ENCODE measurements at places on chromosomes 5 and 9.
A peak's percentile ranks its signal among the peaks of the same experiment; 100 is the strongest.

DNA sequence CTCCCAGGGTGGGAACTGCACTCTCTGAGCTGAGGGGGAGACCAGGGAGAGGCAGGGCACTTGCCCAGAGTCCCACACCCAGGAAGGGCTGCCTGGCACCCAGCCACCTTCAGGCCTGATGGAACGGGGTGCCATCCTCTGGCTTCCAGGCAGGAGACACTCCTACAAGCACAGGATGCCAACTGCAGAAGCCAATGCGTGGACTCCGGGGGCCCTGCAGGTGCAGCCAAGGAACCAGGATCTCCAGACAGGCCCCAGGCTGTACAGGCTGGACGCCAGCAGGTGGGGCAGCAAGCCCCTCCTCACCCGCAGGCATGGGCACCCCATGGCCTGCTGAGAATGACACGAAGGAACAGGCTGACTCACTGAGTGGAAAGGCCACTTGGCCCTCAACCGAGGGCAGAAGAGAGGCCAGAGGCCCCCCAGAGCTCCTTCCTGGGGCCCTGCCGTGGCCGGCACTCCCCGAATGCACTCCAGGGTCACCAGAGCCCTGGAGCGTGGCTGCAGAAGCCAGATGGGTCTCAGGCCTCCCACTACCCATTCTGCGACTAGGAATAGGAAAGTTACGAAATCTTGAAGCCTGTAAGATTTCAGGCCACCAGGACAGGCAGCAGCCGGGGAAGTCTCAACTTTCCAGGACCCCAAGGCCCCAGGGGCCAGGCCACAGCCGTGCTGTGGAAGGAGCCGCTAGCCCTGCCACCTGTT is 15.7 kb downstream of the NACC2 start:
- peak; percentile 11 for DNase-seq

DNA sequence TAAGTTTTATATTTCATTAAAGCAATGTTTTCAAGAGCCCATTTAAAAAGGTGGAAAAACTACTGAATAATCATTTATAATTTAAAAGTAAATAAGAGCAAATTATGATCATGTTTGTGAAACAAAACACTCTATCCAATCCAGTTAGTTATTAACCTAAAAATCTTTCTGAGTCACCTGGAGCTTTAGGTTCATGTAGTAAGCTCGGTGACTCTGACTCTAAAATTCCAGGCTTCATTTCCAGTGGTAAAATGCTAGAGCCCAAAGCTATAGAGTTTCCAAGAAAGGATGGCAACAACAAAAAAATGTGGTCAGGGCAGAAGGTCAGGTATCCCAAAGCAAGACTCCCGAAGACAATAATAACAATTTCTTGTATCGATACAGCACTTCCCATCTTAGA is 76.1 kb upstream of the SPOCK1 start:
- no peak for DNase-seq

GRCh38 chr5:89270901-89271300 is 387.9 kb upstream of the MEF2C start:
- no peak for DNase-seq

DNA sequence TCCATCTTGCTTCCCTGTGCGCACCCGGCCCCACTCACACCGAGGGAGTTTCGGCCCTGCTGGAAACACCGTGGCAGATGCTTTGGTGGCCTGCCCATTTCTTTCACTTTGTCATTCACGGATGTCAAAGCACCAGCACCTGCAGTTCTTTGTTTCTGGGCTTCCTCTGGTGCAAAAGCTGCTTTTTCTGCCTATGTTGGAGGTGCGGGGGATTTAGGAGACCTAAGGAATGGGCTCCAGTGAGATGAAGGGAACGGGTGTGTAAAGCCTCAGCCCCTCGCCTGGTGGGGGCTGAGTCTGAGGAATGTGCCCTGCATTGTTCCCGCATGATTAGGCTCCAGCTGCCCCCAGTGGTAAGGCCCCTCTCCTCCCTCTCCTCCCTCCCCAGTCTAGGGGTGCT is 62.3 kb downstream of the THBS4 start:
- DNase-seq: no peak

DNA sequence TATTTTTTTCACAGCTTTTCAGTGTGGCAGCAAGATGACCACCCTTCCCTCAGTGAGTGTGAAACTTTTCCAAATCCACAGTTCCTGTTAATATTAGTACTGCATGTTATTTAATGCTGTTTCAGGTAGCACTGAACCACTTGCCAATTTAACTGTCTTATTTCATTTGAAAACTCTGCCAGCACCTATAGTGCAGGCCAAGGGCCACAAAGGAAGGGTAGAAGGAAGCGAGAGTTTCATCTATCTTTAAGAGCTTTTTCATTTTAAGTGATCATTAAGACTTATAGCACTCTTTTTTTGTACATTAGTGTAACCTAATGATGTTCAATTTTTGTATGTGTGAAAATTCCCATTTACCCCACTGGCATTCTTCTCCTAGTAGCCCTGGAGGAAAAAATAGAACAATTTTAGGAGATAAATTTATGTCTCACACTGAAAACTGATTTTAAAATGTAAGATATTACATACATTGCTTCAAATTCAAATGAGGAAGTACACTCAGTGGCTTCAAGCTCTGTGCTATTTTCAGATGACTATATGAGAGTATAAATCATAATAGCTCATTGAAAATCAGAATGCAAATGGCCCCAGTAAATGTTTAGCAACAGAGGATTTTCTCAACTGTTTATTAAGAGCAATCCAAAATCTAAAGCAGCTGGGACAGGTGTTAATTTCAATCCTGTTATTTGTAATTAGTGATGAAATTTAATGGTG is 820.5 kb downstream of the PTPRD start:
- DNase-seq: no peak

DNA sequence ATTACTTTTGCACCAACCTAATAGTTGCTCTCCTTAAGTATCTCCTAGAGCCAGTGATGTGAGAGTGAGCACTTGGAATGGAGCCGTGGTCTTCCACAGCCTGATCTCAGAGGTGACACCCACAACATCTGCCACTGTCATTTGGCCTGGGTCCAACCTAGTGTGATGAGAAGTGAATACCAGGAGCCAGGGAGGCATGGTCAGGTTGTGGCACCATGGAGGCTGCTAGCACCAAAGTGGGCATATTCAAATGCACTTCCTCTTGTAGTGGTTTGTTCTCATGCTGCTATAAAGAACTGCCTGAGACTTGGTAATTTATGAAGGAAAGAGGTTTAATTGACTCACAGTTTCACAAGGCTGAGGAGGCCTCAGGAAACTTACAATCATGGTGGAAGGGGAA is 22.6 kb upstream of the CEP72 start:
- DNase-seq: no peak

DNA sequence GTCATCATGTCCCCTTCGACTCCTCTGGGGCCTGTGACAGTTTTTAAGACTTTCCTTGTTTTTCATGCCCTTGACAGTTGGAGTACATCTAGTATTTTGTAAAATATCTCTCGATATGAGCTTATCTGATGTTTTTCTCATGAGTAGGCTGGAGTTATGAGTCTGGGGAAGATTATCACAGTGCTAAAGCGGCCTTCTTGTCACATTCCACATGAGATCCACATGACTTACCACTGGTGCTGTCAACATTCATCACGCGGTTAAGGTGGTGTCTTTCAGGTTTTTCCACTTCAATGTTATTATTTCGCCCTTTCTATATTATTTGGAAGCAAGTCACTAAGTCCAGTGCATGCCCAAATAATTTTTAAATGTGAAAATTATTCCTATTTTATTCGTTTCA is 17.1 kb upstream of the CAST start:
- DNase-seq: no peak

GRCh38 chr5:84724683-84725082 is 340.0 kb upstream of the EDIL3 start:
- no peak for DNase-seq

DNA sequence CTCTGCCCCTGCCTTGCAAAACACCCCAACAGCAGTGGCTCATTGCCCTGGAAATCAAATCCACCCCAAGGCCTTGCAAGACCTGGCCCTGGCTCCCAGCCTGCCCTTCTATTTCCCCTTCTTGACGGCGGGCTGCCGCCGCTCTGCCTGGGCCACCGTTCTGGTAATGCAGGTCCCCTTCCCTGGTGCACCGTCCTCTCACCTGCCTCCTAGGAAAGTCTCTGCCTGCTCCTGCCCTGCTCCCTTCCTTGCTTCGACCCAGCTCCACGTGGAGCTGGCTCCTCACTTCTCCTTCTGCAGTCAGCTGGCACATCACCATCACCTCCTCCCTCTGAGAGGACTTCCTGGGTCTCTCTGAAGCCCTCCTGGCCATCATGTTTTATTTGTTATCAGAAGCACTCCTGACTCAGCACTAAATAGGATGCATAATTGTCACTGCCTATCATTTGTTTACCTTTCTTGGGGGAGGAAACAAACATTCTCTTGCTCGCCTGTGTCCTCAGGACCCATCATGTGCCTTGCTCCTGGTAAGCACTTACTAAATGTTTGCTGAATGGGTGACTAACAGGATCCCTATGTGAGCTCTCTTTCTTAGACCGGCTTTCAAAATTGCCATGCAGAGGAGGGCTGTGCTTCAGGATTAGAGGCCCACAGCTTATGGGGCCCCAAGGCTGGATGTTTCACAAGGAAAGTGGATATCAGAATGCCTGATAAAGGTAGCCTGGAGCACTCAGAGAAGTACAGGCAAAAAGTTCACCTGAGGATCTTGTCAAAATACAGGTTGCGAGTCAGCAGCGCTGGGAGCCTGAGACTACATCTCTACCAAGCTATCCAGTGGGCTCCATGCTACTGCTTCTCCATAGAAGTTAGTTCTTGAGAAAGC is 19.6 kb upstream of the C5orf47 start:
- no peak for DNase-seq

DNA sequence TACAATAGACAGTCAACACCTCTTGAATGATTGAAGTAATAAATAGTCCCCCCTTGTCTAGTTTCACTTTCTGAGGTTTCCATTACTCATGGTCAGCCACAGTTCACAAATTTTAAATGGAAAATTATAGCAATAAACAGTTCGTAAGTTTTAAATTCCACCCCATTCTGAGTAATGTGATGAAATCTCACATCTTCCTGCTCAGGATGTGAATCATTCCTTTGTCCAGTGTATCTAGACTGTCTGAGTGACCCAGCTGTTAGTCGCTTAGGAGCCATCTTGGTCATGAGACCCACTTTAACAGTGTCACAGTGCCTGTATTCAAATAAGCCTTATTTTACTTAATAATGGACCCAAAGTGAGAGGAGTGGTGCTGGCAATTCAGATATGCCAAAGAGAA is 311.6 kb upstream of the PRR16 start:
- DNase-seq: peak; percentile 38

DNA sequence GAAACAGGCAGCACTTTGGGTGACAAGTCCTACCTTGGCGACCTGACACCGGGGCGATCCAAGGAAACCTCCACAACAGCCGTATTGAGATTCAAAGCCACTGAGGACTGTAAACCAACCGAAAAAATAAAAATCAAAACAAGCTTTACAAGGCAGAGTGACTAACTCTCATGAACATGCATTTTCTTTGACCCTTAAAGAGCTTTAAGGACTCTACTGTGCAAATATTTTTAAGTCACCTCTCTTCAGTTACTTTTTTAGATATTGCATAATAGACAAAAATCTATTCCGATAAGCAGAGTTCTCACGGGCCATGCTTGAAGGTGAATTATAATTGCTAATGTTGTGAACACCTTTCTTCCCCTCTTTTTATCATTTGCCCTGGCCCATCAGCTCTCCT is 38.3 kb downstream of the EQTN start:
- no peak for DNase-seq

GRCh38 chr9:20650313-20650712 is 28.0 kb upstream of the MLLT3 start:
- no peak for DNase-seq

GRCh38 chr5:137666461-137666850 is 69.4 kb downstream of the KLHL3 start:
- no peak for DNase-seq

DNA sequence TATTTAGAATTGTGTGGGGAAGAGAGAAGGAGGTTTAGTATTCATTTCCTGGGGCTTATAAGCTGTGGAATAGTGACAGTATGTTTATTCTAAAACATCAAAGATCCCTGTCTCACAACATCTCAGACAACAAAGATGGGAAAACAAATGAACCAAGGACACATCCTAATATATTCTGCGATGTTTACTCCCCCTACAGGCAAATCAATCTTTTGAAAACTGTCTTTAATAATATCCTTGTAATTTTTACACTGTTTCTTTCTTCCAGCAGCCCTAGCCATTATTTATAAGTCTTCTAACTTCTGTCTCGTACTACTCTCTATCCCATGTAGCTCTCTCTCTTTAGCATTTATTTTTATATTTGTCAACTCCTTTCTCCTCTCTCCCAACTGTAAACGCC is 33.5 kb upstream of the TMEM252 start:
- DNase-seq: no peak

GRCh38 chr9:92266486-92266885 is 27.0 kb downstream of the IARS1 start:
- DNase-seq: no peak

- no peak for DNase-seq
Measured at GRCh38 chr5:81402192-81402930, 8.4 kb upstream of the ACOT12 start.

- no peak for DNase-seq
Measured at GRCh38 chr5:163445345-163445744, 8.0 kb downstream of the CCNG1 start.

- no peak for DNase-seq
Measured at GRCh38 chr5:17218353-17219005, 1.0 kb downstream of the BASP1 start.

GRCh38 chr5:1999794-2000193 is 117.1 kb upstream of the IRX4 start:
- no peak for DNase-seq

DNA sequence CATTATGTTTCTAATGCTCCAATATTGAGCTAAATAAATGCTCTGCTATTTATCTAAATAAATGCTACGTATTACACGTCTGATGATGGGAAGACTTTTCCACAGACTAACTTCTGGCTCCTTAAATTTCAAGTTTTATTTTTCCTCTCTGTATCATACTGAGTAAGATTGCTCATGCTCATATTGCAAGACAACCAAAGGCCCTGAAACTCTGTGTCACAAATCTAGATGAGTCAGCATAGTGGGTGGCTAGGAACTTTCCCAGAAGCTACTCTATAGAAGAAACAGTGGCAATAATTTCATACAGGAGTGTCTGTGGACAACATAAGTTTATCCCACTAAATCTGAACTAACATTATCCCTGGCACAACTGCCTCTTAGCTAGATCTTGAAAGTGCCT is 53.0 kb upstream of the RFX3 start:
- DNase-seq: no peak

DNA sequence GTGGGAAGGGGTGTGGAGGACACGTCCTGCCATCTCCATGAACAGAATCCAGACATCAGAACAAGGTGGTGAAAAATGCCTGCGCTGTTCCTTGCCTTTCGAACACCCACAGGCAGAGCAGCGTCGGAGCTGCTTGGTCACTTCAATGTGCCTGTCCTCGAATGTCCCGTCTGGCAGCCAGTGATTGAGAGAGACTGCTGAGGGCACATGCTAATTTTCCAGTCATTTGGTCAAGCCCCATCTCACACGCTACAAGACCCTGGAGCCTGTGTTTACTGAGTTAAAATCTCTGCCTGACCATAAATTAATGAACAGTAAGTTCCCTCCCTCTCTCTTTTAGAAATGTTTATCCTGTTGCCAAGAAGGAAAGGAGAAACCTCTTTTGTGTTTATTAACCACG is 149.3 kb downstream of the NTRK2 start:
- no peak for DNase-seq
